ENCODE measurements at places on chromosomes 16 and 17.

GRCh38 chr16:27111486-27111885 is 44.8 kb downstream of the C16orf82 start:
- DNase-seq: no peak

DNA sequence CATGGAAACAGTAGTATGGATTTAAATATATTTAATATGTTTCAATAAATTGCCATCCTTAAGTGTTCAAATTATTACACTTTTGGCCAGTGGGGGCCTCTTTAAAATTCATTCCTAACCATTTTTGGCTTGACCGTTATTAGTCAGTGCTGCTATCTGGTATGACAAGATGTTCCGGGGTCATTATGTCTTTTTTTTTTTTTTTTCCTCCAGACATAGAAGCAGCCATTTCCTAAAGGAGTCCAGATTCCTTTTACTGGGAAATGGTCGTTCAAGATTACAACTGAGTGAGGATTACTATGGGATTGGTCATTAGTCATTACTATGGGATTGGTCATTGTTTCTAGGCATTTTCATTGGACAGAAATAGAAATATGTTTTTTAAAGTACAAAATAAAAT is 53.4 kb downstream of the NF1 start:
- no peak for DNase-seq

DNA sequence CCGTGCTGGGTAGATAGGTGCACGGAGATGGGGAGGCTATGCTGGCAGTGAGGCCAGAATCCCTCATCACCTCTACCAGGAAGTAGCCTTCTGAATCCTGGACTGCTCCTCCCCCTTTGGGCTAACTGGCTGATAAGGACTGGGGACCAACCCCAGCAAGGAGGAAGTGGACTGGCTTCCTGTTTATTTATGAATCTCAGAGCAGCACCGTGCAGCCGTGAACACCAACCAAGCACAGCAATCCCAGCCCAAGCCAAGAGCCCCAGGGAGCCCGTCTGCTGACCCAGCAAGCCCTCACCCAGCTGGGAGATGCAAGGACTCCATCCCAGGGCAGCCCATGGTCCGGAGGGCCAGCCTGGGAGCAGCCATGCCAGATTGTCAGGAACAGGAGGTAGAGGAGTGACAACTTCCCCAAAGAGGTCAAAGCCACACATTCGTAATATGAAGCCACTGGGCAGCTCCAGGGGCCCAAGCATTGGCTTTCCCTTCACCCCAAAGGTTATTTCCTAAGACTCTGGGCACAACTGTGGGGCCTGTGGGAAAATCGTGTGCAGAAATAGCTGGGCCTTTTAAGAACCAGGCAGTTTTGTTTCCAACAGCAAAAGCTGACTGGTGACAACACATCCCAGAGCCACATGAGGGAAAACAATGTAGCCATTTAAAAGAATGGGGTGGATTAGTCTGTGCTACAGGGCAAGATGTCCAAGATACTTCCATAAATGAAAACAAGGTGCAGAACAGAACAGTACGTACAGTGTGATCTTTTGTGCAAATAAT is 23.9 kb downstream of the PHB1 start:
- DNase-seq: no peak

- no peak for DNase-seq
These were observed 4.8 kb downstream of the LGALS3BP start for GRCh38 chr17:78974635-78975591.

DNA sequence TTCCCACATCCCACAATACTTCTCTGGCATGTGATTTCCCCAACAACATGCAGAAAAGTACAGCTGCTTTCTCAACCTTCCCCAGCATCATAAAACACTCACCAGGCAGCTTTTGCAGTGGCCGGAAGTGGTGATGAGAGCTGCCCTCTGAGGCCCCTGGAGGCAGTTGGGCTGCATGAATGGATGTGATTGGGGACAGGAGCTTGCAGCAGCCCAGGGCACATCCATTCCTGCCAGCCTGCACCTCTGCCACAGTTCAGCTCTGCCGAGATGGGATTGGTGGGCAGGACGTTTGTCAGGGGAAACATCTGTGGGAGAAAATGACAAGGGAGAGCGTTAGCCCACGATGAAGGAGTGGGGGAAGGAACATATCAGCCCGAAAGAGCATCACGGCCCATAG is 19.8 kb downstream of the NUBP1 start:
- no peak for DNase-seq

DNA sequence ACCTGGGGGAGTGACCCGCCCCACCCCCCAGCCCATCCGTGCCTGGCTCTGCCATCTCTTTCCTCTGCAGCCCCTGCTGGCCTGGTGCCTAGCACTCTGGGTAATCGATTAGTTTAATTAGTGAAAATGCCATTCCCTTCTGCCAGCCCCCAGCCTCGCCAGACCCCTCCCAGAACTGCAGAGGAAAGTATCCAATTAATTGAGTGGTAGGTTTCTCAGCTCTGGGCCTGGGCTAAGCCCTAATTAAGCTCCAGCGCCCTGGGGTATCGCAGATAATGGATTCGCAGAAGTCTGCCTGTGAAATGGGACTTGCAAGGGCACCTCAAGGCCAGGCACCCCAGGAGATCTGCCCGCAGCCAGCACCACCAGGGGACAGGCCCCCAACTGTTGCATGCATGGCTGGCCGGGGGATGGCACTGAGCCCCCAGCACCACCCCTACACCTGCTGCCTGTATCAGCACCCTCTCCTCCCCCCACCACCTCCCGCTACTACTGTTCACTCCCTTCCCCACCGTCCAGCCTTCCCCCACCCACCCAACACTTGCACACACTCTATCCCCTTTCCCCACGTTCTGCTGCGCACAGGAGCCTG is 19.7 kb upstream of the SPPL2C start:
- no peak for DNase-seq

Data from HuH-7.5 (cell line).